ENCODE measurements at places on chromosomes 1 and 21. TPM values are rescaled to one million over a fixed set of nuclear protein-coding genes. Genes with fewer than 3 reads are reported as not detected.

The PPIH gene
- total RNA-seq = 25.0 TPM

The MYBPH gene
- 0.13 TPM for total RNA-seq

- no peak overlapping the region for H3K27ac ChIP-seq
- no peaks in the 10 kb centered on the region for H3K27me3 ChIP-seq
- H3K4me3 ChIP-seq = no peak overlapping the region
- no peaks in the 10 kb centered on the region for H3K36me3 ChIP-seq
- H3K4me1 ChIP-seq = no peaks in the 10 kb centered on the region
Observed at GRCh38 chr1:187110351-187110750, 281.6 kb downstream of the PLA2G4A start.

GRCh38 chr1:209291715-209292114 lies 291.8 kb upstream of the CAMK1G start:
- no peak overlapping the region for H3K27ac ChIP-seq
- H3K27me3 ChIP-seq = no peaks in the 10 kb centered on the region
- no peak for DNase-seq
- no peak overlapping the region for H3K4me3 ChIP-seq
- H3K36me3 ChIP-seq = no peaks in the 10 kb centered on the region
- H3K4me1 ChIP-seq = no peaks in the 10 kb centered on the region

GRCh38 chr21:36535618-36536241 lies 55.8 kb upstream of the CLDN14 start:
- H3K36me3 ChIP-seq = no peaks in the 10 kb centered on the region
- no peaks in the 10 kb centered on the region for H3K4me1 ChIP-seq
- H3K27ac ChIP-seq = no peak overlapping the region
- no peak for DNase-seq

The HRNR gene
- total RNA-seq = not detected

- no peak for DNase-seq
- H3K4me1 ChIP-seq = no peaks in the 10 kb centered on the region
- no peak overlapping the region for H3K27ac ChIP-seq
- no peaks in the 10 kb centered on the region for H3K36me3 ChIP-seq
Observed at GRCh38 chr1:10007169-10007568, 10.1 kb downstream of the RBP7 start.

- no peak for DNase-seq
- no peak overlapping the region for H3K4me3 ChIP-seq
- H3K36me3 ChIP-seq = no peaks in the 10 kb centered on the region
- H3K27me3 ChIP-seq = no peaks in the 10 kb centered on the region
Observed at GRCh38 chr21:44926331-44927101, 5.8 kb upstream of the ITGB2 start.

The MRAP gene
- total RNA-seq = 0.54 TPM

DNA sequence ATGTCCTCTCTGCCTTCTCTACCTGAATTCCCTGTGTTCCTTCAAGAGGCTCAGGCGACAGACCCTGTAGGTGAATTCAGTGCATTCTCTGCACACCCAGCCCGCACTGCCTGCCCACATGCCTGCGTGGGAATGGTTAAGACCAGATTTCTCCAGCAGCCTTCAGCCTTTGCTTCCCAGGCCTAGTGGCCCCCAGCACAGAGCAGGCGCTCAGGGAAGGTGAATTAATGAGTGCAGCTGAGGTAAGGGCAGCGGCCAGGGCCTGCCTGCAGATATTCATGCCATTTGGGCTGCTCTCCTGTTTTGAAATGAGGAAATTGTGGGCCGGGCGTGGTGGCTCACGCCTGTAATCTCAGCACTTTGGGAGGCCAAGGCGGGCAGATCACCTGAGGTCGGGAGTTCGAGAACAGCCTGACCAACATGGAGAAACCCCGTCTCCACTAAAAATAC lies 45.5 kb downstream of the IER5 start:
- DNase-seq = no peak
- peak overlapping the region; percentile 7 for H3K27ac ChIP-seq
- H3K4me3 ChIP-seq = no peak overlapping the region

The ARTN gene
- not detected for total RNA-seq

- DNase-seq = no peak
- peaks cover 42% of the 10 kb centered on the region for H3K4me1 ChIP-seq
Observed at GRCh38 chr1:33001282-33001681, 35.4 kb downstream of the AK2 start.

- no peaks in the 10 kb centered on the region for H3K4me1 ChIP-seq
- no peak for DNase-seq
- no peaks in the 10 kb centered on the region for H3K36me3 ChIP-seq
- no peaks in the 10 kb centered on the region for H3K27me3 ChIP-seq
Observed at GRCh38 chr1:4549930-4550329, 104.5 kb upstream of the AJAP1 start.

The OR2L3 gene
- not detected for total RNA-seq

DNA sequence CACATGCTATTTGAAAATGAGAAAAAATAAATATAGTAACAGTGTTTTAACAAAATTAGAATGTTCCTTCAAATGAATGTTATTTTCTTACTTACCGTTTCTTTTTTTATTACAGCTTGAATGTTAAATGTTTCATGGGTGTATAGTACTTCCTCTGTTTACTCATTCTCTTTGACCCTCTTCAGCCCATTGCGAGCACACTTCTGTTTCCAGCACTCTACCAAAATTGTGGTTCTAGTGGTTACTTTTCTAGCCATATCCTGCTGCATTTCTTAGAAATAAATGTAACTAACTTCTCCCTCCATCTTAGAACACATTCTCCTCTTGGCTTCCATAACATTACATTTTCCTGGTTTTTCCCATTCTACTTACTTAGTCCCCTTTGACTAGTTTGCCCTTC lies 190.0 kb upstream of the C1orf105 start:
- no peak overlapping the region for H3K4me3 ChIP-seq
- H3K27ac ChIP-seq = no peak overlapping the region
- no peaks in the 10 kb centered on the region for H3K27me3 ChIP-seq
- no peak for DNase-seq
- no peaks in the 10 kb centered on the region for H3K4me1 ChIP-seq

The SPAG17 gene
- total RNA-seq = 10.8 TPM

DNA sequence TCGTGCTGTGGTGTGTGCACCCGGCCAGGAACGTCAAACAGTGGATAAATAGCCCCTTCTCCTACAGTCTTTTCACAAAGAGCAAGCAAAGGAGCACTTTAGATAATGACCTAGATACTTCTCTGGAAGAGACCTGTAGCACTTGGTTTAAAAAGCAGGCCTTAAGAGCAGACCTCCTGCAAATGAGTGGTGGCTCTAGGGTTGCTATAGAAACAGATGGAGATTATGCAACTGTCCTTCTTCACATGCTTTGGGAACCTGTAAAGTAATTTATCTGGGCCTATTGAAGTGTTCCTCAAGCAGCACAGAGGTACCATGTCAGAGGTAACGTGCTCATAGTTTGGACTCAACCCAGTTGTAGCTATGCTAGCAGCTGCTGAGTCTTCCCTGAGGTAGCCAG lies 208.2 kb upstream of the KIAA0040 start:
- no peak overlapping the region for H3K4me3 ChIP-seq
- no peaks in the 10 kb centered on the region for H3K36me3 ChIP-seq
- no peaks in the 10 kb centered on the region for H3K27me3 ChIP-seq
- H3K4me1 ChIP-seq = no peaks in the 10 kb centered on the region
- no peak overlapping the region for H3K27ac ChIP-seq
- no peak for DNase-seq

DNA sequence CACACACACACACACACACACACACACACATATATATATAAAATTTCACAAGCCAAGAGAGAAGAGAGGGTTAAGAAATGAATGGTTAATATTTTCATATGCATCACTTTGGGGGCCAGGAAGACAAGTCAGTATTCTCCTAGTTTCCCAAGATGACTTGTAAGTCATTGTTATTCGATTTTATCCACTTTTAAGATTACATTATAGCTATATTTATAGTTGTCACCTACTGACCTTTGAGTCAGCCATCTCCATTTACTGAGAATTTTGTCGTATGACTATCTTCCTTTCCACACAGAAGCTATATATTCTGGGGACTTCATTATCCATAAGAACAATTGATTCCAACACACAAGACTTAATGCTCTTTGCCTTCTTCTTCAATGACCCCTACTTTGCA lies 8.9 kb downstream of the LYST start:
- H3K36me3 ChIP-seq = no peaks in the 10 kb centered on the region
- H3K4me1 ChIP-seq = peaks cover 3% of the 10 kb centered on the region
- no peaks in the 10 kb centered on the region for H3K27me3 ChIP-seq

DNA sequence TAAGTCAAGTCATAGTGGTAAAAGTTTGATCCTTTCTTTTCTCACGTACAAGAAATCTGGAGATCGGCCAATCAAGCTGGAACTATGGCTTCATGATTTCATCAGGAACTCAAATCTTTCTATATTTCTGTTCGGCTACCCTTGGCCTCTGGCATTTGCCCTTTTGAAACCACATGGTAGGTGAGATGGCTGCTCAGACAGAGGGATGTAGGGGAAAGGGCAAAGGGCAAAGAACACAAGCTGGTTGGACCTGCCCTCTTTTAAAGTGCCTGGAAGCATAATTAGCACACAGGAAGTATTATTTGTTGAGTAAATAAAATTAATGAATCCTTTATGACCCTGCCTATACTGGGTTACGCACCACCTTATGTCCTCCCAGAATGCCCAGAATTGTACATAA lies 11.5 kb upstream of the RGS1 start:
- no peaks in the 10 kb centered on the region for H3K27me3 ChIP-seq
- no peak overlapping the region for H3K4me3 ChIP-seq
- H3K36me3 ChIP-seq = no peaks in the 10 kb centered on the region

GRCh38 chr21:39105836-39106235 lies 77.4 kb downstream of the PSMG1 start:
- no peak overlapping the region for H3K4me3 ChIP-seq
- DNase-seq = peak; percentile 3
- H3K36me3 ChIP-seq = no peaks in the 10 kb centered on the region
- peaks cover 18% of the 10 kb centered on the region for H3K4me1 ChIP-seq
- H3K27ac ChIP-seq = peak overlapping the region; percentile 73

- H3K4me1 ChIP-seq = no peaks in the 10 kb centered on the region
- no peaks in the 10 kb centered on the region for H3K27me3 ChIP-seq
- no peak overlapping the region for H3K4me3 ChIP-seq
- H3K36me3 ChIP-seq = peaks cover 27% of the 10 kb centered on the region
- H3K27ac ChIP-seq = no peak overlapping the region
Observed at GRCh38 chr1:53878492-53879105, 11.0 kb downstream of the YIPF1 start.

The FCRL1 gene
- 4.0 TPM for total RNA-seq

GRCh38 chr1:235545292-235545930 lies 41.2 kb upstream of the B3GALNT2 start:
- H3K27me3 ChIP-seq = no peaks in the 10 kb centered on the region
- no peak for DNase-seq
- H3K27ac ChIP-seq = no peak overlapping the region
- H3K36me3 ChIP-seq = no peaks in the 10 kb centered on the region
- H3K4me3 ChIP-seq = no peak overlapping the region
- no peaks in the 10 kb centered on the region for H3K4me1 ChIP-seq

The IFI16 gene
- total RNA-seq = 56.5 TPM

The TOR1AIP2 gene
- 74.3 TPM for total RNA-seq

The SH3BGR gene
- total RNA-seq = not detected

- no peak for DNase-seq
- no peak overlapping the region for H3K27ac ChIP-seq
- H3K4me1 ChIP-seq = peaks cover 8% of the 10 kb centered on the region
- no peak overlapping the region for H3K4me3 ChIP-seq
- H3K27me3 ChIP-seq = no peaks in the 10 kb centered on the region
- H3K36me3 ChIP-seq = no peaks in the 10 kb centered on the region
Observed at GRCh38 chr21:38455403-38455802, 42.9 kb downstream of the ERG start.

GRCh38 chr1:119948342-119949214 lies 52.3 kb upstream of the ADAM30 start:
- peak; percentile 79 for DNase-seq
- no peaks in the 10 kb centered on the region for H3K4me1 ChIP-seq
- H3K36me3 ChIP-seq = peaks cover 20% of the 10 kb centered on the region
- H3K27me3 ChIP-seq = no peaks in the 10 kb centered on the region

DNA sequence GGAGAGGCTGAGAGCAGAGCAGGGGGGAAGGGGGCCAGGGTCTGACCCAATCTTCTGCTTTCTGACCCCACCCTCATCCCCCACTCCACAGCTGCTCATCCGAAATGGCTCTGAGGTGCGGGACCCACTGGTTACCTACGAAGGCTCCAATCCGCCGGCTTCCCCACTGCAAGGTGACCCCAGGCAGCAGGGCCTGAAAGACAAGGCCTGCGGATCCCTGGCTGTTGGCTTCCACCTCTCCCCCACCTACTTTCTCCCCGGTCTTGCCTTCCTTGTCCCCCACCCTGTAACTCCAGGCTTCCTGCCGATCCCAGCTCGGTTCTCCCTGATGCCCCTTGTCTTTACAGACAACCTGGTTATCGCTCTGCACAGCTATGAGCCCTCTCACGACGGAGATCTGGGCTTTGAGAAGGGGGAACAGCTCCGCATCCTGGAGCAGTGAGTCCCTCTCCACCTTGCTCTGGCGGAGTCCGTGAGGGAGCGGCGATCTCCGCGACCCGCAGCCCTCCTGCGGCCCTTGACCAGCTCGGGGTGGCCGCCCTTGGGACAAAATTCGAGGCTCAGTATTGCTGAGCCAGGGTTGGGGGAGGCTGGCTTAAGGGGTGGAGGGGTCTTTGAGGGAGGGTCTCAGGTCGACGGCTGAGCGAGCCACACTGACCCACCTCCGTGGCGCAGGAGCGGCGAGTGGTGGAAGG lies 17.1 kb upstream of the HDAC1 start:
- H3K36me3 ChIP-seq = no peaks in the 10 kb centered on the region
- DNase-seq = no peak
- peaks cover 6% of the 10 kb centered on the region for H3K4me1 ChIP-seq
- no peaks in the 10 kb centered on the region for H3K27me3 ChIP-seq

DNA sequence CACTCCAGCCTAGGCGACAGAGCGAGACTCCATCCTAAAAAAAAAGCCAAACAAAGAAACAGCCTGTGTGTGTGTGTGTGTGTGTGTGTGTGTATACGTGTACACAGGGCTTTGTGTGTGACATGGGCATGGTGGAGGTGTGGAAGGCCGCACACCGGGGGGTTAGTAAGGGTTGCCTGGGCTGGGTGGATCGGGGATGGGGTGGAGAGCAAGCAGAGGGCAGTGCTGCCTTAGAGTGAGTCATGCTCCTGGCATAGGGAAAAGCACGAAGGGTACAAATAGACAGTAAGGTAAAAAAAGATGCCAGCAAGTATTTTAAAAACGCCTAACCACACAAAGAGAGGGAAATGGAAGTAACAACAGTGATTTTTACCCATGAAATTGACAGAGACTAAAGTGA lies 6.2 kb downstream of the PRMT2 start:
- H3K4me3 ChIP-seq = no peak overlapping the region
- H3K27ac ChIP-seq = no peak overlapping the region
- no peak for DNase-seq
- H3K4me1 ChIP-seq = peaks cover 20% of the 10 kb centered on the region

DNA sequence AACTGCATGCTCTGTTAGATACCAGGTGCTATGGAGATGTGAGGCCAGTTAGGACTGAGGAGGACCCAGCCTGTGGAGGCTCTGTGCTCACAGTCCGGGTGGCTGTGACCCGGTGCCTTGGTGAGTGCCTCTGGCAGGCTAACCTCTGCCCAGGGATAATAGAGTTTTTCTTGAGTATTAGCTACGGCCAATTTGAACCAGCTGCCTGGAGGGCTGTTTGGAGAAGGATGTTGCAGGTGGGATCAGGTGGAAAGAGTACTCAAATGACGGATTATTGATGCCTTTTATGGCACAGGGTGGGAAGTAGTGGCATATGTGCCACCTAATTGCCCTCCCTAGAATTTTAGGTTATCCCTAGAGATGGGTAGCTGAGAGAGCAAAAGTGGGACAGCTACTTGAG lies 182.7 kb downstream of the GRIK3 start:
- no peaks in the 10 kb centered on the region for H3K27me3 ChIP-seq
- no peaks in the 10 kb centered on the region for H3K4me1 ChIP-seq
- no peak overlapping the region for H3K27ac ChIP-seq
- DNase-seq = no peak

The CD84 gene
- 19.4 TPM for total RNA-seq
